ENCODE measurements at places on chromosomes 3 and 15. TPM values are rescaled to one million over a fixed set of nuclear protein-coding genes. Genes with fewer than 3 reads are reported as not detected.
A peak's percentile ranks its signal among the peaks of the same experiment; 100 is the strongest.

GRCh38 chr3:19559724-19560442 lies 374.1 kb downstream of the EFHB start:
- DNase-seq: no peak

The GOLGA8T gene
- not detected for total RNA-seq

- DNase-seq: peak; percentile 62
Measured at GRCh38 chr3:171347301-171348039, 112.7 kb downstream of the TNIK start.

DNA sequence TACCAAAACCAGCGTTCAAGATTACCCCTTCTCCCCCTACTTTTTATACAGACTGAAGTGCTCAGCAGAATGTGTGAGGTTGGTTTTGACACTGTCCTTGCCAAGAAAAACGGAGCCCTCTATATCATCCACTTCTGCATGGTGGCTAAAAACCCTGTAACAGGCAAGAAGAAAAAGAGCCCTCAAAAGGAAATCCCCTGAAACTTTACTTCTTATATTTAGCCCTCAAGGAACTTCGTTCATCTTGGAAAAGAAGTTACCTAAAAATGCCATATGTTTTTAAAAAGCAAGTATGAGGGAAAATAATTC lies 473.6 kb downstream of the FOXP1 start:
- DNase-seq: no peak

- DNase-seq: peak; percentile 67
Measured at GRCh38 chr15:51869060-51869421, 39.6 kb downstream of the TMOD3 start.

The PRR20G gene
- not detected for total RNA-seq

The GPR176 gene
- 49.7 TPM for total RNA-seq

The CCRL2 gene
- not detected for total RNA-seq

The BRK1 gene
- 34.2 TPM for total RNA-seq

GRCh38 chr3:45442679-45443253 lies 54.4 kb downstream of the LARS2 start:
- DNase-seq: no peak

The PLA1A gene
- total RNA-seq: 1.1 TPM

- DNase-seq: no peak
Measured at GRCh38 chr3:159914426-159914825, 74.2 kb upstream of the IL12A start.

DNA sequence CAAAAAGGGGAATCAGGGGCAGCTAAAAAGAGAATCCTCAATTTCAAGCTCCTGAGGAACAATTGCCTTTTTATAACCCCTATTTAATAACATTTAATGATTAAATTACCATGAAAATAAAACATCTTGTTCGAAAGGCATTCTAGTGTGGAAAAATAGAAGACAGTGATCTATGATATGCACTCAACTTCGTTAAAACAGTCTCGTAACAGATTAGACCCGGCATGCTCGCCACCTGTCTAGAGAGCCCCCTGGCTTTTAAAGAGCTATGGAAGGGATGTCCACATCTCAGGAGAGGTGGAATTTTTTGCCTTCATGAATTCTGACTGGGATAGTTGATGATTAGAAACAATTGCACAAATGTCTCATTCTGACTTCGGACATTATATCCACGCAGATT lies 153.7 kb upstream of the MDFIC2 start:
- no peak for DNase-seq

GRCh38 chr15:90008607-90009006 lies 7.5 kb downstream of the ZNF710 start:
- DNase-seq: peak; percentile 32

DNA sequence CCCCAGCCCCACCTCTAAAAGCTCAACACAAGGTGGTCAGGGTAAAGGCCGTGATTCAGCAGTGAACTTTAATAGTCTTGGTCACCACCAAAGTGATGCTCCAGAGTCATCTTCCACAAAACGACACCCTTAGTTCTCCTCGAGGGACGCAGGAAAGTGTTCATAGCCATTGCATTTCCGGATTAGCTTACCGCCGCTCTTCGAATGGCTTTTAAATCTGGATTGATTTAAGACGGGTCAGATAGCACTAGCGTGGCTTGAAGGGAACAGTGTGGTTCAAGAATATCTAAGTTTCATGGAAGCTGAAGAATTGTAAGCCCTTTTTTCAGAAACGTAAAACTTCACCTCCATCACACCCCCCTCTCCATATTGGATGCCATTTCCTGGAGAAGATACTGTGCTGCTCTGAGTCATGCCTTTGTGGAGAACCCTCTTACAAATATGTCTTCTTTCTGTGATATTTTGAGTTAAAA lies 829 bp downstream of the RNF7 start:
- peak; percentile 59 for DNase-seq

The C15orf62 gene
- 0.57 TPM for total RNA-seq

The KNG1 gene
- total RNA-seq: not detected

The PRICKLE2 gene
- 22.0 TPM for total RNA-seq

GRCh38 chr3:58652624-58653023 lies 13.9 kb downstream of the FAM3D start:
- no peak for DNase-seq

DNA sequence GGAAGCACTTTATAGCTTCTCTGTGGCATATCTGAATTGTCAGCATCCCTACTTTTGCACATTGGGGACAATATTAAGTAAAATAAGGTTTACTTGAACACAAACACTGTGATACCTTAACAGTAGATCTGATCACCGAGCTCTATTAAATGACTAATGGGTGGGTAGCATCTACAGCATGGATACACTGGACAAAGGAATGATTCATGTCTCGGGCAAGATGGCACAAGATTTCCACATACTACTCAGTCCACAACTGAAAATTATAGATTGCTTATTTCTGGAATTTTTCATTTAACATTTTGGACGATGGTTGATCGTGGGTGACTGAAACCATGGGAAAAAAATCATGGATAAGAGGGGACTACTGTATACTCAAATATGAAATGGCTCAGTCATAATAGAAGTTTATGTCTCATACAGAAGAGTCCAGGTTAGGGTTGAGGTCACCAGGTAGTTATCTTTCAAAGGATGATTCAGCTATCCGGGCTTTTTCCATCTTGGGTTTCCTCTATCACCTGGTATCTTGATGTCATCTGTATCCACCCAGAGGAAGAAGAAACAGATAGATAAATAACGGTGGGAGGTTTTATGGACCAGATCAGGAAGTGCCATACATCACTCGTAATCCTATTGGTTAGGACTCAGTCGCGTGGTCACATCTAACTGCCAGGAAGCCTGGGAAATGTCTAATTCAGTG lies 320.0 kb upstream of the RARB start:
- no peak for DNase-seq

- DNase-seq: no peak
Measured at GRCh38 chr3:105030211-105030610, 336.5 kb upstream of the ALCAM start.

DNA sequence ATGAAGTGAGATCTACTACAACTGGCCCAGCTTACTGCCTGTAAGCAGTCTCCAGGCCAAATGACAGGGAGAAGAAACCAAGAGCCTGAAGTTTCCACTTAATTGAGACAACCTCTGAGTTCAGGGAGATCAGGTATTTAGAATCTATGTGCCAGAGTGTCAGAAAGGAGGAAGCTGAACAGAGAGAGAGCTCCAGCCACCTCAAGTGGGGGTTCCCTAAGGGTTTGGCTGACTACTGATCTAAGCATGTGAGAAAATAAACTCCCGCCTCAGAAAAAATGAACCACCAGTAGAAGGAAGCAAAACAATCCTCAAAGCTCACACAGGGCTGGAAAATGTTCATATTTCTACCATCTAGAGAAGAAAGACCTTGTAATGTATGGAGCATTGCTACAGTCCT lies 25.0 kb downstream of the ADAM10 start:
- DNase-seq: peak; percentile 28

GRCh38 chr3:125959317-125960065 lies 9.5 kb upstream of the ROPN1B start:
- no peak for DNase-seq

The KBTBD13 gene
- not detected for total RNA-seq

DNA sequence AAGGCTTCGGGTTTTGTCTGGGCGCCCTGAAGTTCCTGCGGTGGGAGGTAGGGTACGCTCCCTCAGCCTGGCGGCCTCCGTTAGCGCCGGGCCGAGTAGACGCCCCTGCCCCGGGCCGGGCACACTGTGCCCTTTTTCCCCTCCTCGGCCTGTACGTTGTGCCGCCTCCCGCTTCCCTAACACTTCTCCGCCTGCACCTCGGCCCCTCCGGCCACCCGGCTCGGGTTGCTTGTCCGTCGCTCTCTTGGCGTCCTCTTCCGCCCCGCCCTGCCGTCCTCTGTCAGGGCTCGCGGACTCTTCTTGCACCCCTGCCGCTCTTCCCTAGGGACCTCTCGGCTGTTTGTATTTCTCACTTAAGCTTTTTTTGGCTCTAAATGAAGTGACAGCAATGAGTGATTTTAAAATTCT lies 384 bp downstream of the KNL1 start:
- no peak for DNase-seq

DNA sequence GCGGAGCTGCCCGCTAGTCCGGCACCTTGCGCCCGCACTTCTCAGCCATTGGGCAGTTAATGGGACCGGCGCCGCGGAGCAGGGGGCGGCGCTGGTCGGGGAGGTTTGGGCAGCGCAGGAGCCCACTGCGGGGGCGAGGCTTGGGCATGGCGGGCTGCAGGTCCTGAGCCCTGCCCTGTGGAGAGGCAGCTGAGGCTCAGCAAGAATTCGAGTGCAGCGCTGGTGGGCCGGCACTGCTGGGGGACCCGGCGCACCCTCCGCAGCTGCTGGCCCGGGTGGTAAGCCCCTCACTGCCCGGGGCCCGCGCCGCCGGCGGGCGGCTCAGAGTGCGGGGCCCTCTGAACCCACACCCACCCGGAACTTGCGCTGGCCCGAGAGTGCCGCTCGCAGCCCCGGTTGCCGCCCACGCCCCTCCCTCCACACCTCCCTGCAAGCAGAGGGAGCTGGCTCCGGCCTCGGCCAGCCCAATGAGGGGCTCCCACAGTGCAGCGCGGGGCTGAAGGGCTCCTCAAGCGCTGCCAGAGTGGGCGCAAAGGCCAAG lies 835.0 kb downstream of the TBL1XR1 start:
- no peak for DNase-seq

GRCh38 chr3:119613201-119613600 lies 15.5 kb downstream of the PLA1A start:
- no peak for DNase-seq

DNA sequence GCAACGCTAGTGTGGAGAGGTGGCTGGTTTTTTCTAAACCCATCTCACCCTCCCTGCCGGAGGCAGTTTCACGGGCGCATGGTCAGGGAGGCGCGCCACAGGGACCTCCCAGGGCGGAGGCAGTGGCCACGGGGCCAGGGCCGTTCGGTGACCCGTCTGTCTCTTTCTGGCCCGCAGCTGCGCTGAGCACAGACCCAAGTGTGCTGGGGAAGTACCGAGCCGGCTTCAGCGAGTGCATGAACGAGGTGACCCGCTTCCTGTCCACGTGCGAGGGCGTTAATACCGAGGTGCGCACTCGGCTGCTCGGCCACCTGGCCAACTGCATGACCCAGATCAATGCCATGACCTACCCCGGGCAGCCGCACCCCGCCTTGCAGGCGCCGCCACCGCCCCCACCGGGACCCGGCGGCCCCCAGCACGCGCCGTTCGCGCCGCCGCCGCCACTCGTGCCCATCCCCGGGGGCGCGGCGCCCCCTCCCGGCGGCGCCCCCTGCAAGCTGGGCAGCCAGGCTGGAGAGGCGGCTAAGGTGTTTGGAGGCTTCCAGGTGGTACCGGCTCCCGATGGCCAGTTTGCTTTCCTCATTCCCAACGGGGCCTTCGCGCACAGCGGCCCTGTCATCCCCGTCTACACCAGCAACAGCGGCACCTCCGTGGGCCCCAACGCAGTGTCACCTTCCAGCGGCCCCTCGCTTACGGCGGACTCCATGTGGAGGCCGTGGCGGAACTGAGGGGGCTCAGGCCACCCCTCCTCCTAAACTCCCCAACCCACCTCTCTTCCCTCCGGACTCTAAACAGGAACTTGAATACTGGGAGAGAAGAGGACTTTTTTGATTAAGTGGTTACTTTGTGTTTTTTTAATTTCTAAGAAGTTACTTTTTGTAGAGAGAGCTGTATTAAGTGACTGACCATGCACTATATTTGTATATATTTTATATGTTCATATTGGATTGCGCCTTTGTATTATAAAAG lies 1.8 kb downstream of the HES1 start:
- DNase-seq: no peak

DNA sequence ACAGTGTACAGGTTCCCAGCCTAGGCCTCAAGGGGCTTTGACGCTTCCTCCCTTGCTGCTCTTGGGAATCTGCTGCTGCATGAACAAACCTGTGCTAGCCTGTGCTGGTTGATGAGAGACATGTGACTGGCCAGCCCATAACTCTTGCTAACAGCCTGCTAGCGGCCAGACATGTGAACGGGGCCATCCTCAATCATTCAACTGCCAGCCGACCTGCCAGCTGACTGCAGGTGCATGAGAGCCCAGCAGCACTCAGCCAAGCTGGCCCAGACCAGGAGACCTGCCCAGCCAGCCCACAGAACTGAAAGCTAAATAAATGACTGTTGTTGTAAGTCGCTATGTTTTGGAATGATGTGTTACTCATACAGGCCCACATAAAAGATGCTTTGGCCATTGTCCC lies 82.4 kb upstream of the DLG1 start:
- DNase-seq: no peak

DNA sequence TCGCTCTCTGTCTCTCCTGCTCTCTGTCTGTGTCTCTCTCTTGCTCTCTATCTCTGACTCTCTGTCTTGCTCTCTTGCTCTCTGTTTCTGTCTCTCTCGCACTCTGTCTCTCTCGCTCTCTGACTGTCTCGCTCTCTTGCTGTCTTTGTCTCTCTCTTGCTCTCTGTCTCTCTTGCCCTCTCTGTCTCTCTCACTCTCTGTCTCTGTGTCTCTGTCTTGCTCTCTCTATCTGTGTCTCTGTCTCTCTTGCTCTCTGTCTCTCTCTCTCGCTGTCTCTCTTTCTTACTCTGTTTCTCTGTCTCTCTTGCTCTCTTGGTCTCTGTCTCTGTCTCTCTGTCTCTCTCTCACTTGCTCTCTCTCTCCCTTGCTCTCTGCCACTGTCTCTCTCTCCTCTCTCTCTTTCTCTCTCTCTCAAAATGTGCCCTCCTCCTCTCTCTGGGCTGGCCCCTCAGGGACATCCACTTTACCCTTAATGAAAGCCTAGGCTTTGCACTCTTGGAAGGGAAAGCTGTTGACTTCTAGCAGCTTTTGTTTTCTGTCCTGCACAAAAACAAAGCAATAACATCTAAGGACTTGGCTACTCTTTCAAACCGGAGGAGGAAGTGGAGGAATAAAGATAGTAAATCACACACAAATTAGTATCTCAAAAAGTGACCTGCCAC lies 73.9 kb upstream of the NR2E3 start:
- no peak for DNase-seq

The C3orf49 gene
- total RNA-seq: not detected

DNA sequence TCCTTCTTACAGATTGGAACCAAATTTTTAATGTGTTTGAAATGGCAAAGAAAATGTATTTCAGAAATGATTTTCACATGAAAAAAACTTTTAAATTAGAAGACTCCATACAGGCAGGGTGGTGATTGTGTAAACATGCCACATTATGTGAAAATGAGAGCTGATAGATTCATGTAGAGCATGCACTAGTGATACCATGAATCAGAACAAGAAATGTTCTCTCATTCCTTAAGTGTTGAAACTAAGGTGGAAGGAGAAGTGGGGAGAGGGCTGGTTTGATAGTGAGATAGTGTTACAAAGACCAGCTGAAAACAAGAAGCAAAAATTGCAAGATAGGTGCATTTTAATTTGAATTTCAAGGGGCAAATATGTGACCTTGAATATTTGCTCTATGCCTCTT lies 100.3 kb downstream of the CCNL1 start:
- DNase-seq: no peak

GRCh38 chr3:77321646-77322045 lies 281.7 kb downstream of the ROBO2 start:
- no peak for DNase-seq

The UQCRC1 gene
- total RNA-seq: 196 TPM

GRCh38 chr3:27575499-27575898 lies 91.3 kb upstream of the SLC4A7 start:
- no peak for DNase-seq
